ENCODE measurements at places on chromosomes 5 and 9. TPM values are rescaled to one million over a fixed set of nuclear protein-coding genes. Genes with fewer than 3 reads are reported as not detected.

GRCh38 chr9:87381050-87381711, 116.5 kb upstream of the DAPK1 start:
- no peak for DNase-seq

MED22 gene
- 42.7 TPM for polyA plus RNA-seq

- DNase-seq: no peak
Observed at GRCh38 chr9:116149844-116150243, 3.7 kb upstream of the PAPPA start.

- DNase-seq: no peak
Observed at GRCh38 chr5:99901972-99902371, 633.2 kb upstream of the FAM174A start.

DNA sequence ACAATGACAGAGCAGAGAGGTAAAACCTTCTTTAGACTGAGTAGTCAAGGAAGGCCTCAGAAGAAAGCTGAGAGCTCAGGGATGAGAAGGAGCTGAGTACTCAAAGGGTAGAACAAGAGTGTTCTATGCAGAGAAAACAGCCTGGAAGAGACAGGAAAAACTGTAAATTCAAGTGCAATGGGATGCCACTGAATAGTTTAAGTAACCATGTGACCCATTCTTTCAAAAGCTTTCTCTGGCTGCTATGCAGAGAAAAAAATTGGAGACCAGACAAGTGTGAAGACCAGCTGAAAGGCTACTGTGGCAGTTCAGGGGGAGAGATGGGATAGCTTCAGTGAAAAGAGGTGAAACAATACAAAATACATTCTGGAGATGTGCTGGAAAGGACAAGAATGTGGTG, 61.3 kb upstream of the RNF38 start:
- no peak for DNase-seq

- no peak for DNase-seq
Observed at GRCh38 chr9:122477346-122477745, 380 bp downstream of the OR1J1 start.
